Upper lobe of right lung (tissue), 1 donor: ENCODE measurements at places on chromosomes 7 and 10. TPM values are rescaled to one million over a fixed set of nuclear protein-coding genes. Genes with fewer than 3 reads are reported as not detected.

The MYL10 gene
- total RNA-seq, result not detected

The CEP55 gene
- 0.35 TPM for total RNA-seq

The MAPK8 gene
- total RNA-seq, result 42.3 TPM

The CDCA7L gene
- 41.2 TPM for total RNA-seq

The EPHB6 gene
- 12.8 TPM for total RNA-seq

The AOAH gene
- 20.8 TPM for total RNA-seq

The CTAGE4 gene
- 9.5 TPM for total RNA-seq

The IQUB gene
- 0.75 TPM for total RNA-seq

The WEE2 gene
- total RNA-seq, result not detected

The FAM131B gene
- total RNA-seq, result 0.90 TPM

The C1QL3 gene
- not detected for total RNA-seq

The SLC16A12 gene
- total RNA-seq, result 1.9 TPM

The CNTNAP2 gene
- 0.41 TPM for total RNA-seq

The SLC16A9 gene
- 1.8 TPM for total RNA-seq

The PLEKHS1 gene
- not detected for total RNA-seq

The RABGEF1 gene
- total RNA-seq, result 23.1 TPM

The HIF1AN gene
- 36.8 TPM for total RNA-seq

The NUTM2B gene
- 0.96 TPM for total RNA-seq

The GPR15LG gene
- total RNA-seq, result not detected

The COBL gene
- total RNA-seq, result 29.2 TPM

The ANKRD30A gene
- total RNA-seq, result 0.12 TPM

The HOXA6 gene
- total RNA-seq, result 6.5 TPM

The LEP gene
- not detected for total RNA-seq

The TRUB1 gene
- total RNA-seq, result 11.3 TPM

The PTPRZ1 gene
- total RNA-seq, result 3.6 TPM

The SPDYE11 gene
- total RNA-seq, result not detected

The STEAP4 gene
- total RNA-seq, result 53.9 TPM

The ZNF804B gene
- not detected for total RNA-seq

The GPNMB gene
- total RNA-seq, result 322 TPM

The HOXA3 gene
- total RNA-seq, result 8.7 TPM

The TLL2 gene
- total RNA-seq, result not detected

The CPED1 gene
- total RNA-seq, result 39.2 TPM

The P4HA1 gene
- 51.8 TPM for total RNA-seq

The IFIT2 gene
- 47.2 TPM for total RNA-seq

The KCNIP2 gene
- total RNA-seq, result 3.0 TPM

The C7orf33 gene
- total RNA-seq, result not detected

The POLL gene
- total RNA-seq, result 30.4 TPM

The NHLRC2 gene
- 46.1 TPM for total RNA-seq

The TAC1 gene
- total RNA-seq, result not detected

The ZNF92 gene
- 7.6 TPM for total RNA-seq

The MYPN gene
- total RNA-seq, result not detected

The FOXI2 gene
- not detected for total RNA-seq

The SPDYE6 gene
- total RNA-seq, result not detected

The AKR1C8 gene
- total RNA-seq, result 0.55 TPM

The SPDYE2 gene
- not detected for total RNA-seq

The AZGP1 gene
- 87.7 TPM for total RNA-seq

The GLI3 gene
- total RNA-seq, result 17.5 TPM

The TMEM130 gene
- total RNA-seq, result 20.0 TPM

The ANKRD2 gene
- 0.98 TPM for total RNA-seq

The ADAP1 gene
- 30.7 TPM for total RNA-seq

The NEUROD6 gene
- total RNA-seq, result not detected
